ENCODE measurements at places on chromosomes 6 and 20.

DNA sequence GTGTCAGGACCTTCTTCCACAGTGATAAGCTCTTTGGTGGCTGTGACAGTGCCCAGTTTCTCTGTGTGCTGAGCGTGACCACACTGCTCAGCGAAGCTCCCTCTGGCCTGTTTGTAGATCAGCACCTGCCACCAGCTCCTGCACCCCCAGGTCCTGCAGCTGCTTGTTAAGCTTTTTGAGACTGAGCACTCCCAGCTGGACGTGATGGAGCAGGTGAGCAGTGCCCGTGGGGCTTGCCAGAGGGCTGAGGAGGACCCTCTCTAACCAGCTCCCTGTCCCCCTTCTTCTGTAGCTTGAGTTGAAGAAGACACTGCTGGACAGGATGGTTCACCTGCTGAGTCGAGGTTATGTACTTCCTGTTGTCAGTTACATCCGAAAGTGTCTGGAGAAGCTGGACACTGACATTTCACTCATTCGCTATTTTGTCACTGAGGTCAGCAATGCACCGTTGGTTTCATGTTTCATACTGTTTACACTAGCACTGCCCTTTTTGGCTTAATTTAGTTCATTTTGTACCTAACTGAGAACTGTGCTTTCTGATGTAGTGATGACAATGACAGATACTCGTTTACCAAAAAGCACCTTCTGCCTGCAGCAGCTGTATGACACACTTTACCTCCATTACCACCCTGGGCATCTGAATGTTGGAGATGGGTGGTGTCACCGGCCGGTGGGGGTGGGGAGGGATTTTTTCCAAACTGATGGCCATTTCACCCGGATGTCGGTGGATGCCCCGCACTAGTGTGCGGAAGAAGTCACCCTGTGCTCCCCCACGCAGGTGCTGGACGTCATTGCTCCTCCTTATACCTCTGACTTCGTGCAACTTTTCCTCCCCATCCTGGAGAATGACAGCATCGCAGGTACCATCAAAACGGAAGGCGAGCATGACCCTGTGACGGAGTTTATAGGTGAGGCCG, 12.5 kb downstream of the NELFCD start:
- peaks cover 37% of the 10 kb centered on the region for H3K36me3 ChIP-seq
- no peaks in the 10 kb centered on the region for H3K4me1 ChIP-seq
- no peak overlapping the region for H3K4me3 ChIP-seq
- DNase-seq: no peak
- no peak overlapping the region for H3K27ac ChIP-seq

DNA sequence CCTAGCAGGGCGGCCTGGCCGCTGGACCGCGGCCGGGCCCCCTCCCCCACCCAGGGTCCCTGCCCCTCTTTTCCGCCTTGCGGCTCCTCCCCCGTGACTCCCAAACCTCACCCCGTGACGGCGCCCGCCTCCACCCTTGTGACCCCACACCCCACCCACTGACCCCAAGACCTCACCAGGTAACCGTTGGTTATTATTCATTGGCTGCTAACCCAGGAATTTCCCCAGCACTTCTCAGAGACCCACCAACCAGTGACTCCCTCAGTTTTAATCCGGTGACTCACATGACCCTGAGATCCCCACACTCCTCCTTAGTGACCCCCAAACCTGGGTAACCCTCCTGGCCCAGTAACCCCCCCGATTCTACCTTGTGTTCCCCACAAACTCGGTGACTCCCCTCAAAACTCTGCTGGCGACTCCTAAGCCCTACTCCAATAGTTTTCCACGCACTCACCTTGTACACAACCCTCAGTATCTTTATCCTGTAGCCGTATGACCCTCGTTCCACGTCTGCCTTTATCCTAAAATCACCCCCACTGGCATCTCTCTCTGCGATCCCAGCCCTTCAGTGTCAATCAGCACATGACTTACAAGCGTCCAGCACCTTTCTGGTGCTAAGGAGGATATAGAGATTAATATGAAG, 534 bp downstream of the ZNF76 start:
- no peaks in the 10 kb centered on the region for H3K27me3 ChIP-seq
- peak overlapping the region; percentile 65 for H3K4me3 ChIP-seq
- no peaks in the 10 kb centered on the region for H3K36me3 ChIP-seq

- peaks cover 6% of the 10 kb centered on the region for H3K4me1 ChIP-seq
- DNase-seq: no peak
- H3K4me3 ChIP-seq: no peak overlapping the region
- H3K36me3 ChIP-seq: no peaks in the 10 kb centered on the region
- H3K27ac ChIP-seq: no peak overlapping the region
Observed at GRCh38 chr6:131060311-131060710, 2.7 kb downstream of the EPB41L2 start.

DNA sequence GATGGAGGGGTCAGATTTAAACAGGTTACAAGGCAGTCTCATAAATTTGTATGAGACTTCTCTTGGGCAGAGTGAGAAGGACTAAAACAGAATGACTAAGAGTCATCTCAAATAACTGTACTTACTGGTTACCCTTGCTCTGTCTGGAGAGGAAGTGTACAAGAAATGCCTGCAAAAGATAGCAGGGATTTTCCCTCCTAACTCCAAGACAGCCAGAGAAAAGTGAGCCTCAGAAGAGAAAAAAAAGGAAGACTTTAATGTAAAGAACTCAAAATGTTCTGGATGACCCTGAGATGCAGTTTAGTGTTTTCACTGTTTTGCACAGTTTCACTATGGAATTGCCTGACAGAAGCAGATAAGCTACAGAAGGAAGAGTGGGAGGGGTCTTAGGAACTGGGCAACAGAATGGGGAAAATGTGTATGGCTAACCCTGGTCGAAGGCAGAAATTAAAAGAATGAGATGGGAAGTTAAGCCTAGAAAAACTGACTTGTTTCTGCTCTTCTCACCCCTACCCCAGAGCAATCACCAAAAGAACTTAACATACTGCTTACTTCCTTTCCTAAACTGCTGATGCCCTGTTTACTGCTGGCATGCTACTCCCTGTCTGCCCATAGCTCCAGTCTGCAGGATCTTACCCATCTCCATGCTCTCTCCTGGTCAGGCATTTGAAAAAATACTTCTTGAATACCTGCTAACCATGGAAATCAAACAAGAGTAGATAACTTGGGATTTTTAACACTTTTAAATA, 98.1 kb upstream of the MARCKS start:
- H3K27ac ChIP-seq: no peak overlapping the region
- no peak overlapping the region for H3K4me3 ChIP-seq
- no peaks in the 10 kb centered on the region for H3K4me1 ChIP-seq
- H3K36me3 ChIP-seq: no peaks in the 10 kb centered on the region
- no peaks in the 10 kb centered on the region for H3K27me3 ChIP-seq

GRCh38 chr6:18266523-18266912, 2.2 kb upstream of the DEK start:
- no peaks in the 10 kb centered on the region for H3K36me3 ChIP-seq
- H3K27me3 ChIP-seq: no peaks in the 10 kb centered on the region
- H3K27ac ChIP-seq: no peak overlapping the region
- H3K4me3 ChIP-seq: no peak overlapping the region
- H3K4me1 ChIP-seq: peaks cover 26% of the 10 kb centered on the region

- H3K36me3 ChIP-seq: no peaks in the 10 kb centered on the region
- peaks cover 3% of the 10 kb centered on the region for H3K27me3 ChIP-seq
- no peak overlapping the region for H3K4me3 ChIP-seq
- no peak overlapping the region for H3K27ac ChIP-seq
- no peak for DNase-seq
- no peaks in the 10 kb centered on the region for H3K4me1 ChIP-seq
Observed at GRCh38 chr6:40500227-40500626, 86.9 kb downstream of the LRFN2 start.

All from naive thymus-derived CD4-positive, alpha-beta T cell (primary cell).